Left hindlimb (tissue), 1 donor: ENCODE measurements at places on chromosomes 1 and 21.

DNA sequence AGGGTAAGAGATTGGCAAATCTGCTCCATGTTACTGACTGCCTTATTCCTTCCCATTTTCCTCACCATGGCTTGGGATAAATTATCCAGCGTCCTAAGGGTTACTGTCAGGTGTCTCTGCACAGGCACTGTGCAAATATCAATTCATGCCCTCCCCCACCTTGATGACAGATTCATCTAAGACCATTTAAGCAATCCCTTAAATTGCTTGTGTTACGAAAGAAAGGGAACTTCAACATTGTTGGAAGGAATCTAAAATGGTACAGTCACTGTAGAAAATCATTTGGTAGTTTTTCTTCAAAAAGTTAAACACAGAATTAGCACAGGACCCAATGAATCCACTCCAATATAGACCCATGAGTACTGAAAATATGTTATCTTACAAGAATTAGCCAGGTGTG lies 17.6 kb upstream of the MTARC2 start:
- no peak for DNase-seq

DNA sequence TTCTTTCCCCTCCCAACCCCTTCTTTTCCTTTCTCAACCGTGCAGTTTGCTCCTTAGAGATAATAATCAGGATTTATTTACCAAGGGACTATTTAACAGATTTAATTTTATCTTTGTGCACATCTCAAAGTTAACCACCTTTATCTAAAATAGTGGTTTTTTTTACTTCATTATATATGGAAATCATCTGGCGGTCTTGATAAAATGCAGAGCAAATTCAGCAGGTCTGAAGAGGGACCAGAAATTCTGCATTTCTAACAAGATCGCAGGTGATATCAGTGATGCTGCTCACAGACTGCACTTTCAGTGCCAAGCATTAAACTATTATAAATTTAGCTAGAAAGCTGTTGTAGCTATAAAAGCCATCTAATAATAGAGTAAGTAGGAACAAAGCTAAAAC lies 83.4 kb upstream of the NEGR1 start:
- no peak for DNase-seq

GRCh38 chr1:180119837-180120236 lies 34.8 kb upstream of the QSOX1 start:
- DNase-seq = no peak

DNA sequence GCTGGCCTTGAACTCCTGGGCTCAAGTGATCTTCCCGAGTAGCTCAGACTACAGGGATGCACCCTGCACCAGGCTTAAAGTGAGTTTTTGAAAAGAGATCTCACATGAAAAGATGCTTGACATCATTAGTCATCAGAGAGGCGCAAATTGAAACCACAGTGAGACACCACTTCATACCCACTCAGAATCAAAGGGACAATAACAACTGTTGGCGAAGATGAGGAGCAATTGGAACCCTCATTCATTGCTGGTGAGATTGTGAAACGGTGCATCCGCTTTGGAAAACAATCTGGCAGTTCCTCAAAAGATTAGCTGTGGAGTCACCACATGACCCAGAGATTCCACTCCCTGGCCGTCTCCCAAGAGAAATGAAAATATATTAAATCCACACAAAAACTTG lies 122.3 kb downstream of the PGBD5 start:
- no peak for DNase-seq

GRCh38 chr1:119341372-119341947 lies 27.1 kb upstream of the HAO2 start:
- DNase-seq = no peak

- no peak for DNase-seq
Observed at GRCh38 chr1:192491804-192492554, 83.6 kb upstream of the RGS1 start.

- no peak for DNase-seq
Observed at GRCh38 chr1:156414461-156415064, 45.6 kb downstream of the RHBG start.

- DNase-seq = no peak
Observed at GRCh38 chr1:54124472-54124871, 28.3 kb downstream of the CDCP2 start.

DNA sequence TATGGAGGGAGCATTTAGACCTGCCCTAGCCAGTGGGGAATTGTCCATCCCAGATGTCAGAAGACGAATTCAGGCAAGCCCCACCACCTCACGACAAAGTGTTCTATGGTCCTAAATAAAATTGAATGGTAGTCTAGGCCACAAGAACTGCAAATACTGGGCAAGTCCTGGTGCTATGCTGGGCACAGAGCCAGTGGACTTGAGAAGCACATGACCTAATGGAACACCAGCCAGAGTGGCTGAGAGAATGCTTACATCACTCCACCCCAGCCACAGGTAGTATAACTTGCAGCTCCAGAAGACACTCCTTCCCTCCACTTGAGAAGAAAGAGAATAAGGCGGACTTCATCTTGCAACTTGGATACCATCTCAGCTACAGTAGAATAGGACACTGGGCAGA lies 567.3 kb upstream of the CXADR start:
- no peak for DNase-seq

DNA sequence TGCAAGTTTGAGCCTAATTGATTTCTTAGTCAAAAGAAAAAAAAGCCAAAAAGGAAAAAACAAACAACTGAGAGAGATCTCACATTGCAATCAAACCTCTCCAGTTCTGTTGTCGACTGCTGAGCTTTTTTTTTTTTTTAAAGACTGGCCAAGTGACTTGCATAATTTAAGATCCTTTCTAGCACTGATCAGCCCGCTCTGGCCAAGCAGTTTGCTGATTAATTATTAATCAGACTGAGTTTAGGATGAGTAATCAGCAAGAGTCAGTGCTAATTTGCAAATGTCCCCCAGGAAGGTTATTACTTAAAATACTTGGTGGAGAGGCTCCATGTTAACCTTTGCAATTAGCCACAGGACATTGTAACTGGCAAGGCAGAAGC lies 39.3 kb downstream of the HMGB4 start:
- no peak for DNase-seq

GRCh38 chr1:231527586-231528171 lies 790 bp upstream of the TSNAX start:
- DNase-seq = no peak

- no peak for DNase-seq
Observed at GRCh38 chr1:193539731-193540459, 353.5 kb upstream of the B3GALT2 start.

DNA sequence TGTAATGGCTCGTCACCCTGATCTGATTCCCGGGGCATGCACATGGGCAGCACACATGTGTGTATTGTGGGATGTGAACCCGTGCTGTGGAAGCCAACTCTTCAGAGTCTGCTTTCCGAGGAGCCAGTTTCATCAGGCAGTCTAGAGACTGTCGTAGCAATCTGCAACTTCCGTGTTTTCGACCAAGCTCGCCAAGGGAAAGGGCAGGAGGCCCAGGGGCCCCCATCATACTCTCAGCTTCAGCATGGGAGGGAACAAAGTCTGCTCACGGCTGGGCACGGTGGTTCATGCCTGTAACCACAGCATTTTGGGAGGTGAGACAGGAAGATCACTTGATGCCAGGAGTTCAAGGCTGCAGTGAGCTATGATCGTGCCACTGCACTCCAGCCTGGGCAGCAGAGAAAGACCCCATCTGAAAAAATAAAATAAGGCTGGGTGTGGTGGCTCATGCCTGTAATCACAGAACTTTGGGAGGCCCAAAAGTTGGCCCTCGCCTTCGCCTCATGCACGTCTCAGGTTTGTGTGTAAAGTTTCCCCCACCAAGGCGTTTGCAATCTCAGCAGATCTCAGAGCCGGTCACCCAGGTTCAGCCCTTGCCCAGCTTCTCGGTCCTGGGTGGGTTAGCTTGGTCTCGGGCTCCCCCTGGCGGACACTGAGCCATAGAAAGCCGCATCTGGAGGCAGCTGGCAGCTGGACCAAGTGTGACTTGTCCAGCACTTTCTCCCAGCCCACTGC lies 48.5 kb upstream of the SLC25A33 start:
- DNase-seq = peak; percentile 92

DNA sequence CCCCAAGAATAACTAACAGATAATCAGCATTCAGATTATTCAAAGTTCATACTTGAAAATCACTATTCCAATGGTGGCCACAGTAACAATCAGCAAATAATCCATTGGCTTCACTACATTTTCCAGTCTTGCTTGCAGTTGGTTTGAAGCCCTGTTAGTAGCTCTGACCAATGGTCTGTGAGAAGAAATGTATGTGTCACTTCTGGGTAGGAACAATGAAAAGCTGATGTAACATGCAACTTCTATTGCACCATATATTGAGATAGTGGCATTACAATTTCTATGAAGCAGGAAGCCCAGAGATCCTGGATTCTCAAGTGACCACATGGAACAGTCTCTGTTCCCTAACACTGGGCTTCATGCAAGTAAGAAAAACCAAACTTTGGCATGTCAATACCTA lies 250.9 kb upstream of the DAB1 start:
- no peak for DNase-seq

DNA sequence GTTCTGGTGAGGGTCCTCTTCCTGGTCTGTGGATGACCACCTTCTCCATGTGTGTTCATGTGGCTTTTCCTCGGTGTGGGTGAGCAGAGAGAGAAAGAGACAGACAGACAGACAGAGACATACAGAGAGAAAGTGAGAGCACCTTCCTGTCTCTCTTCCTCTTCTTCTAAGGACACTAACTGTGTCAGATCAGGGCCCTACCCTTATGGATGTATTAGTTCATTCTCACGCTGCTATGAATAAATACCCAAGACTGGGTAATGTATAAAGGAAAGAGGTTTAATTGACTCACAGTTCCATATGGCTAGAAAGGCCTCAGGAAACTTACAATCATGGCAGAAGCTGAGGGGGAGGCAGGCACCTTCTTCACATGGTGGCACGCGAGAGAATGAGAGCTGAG lies 131.5 kb upstream of the ZNF648 start:
- no peak for DNase-seq

DNA sequence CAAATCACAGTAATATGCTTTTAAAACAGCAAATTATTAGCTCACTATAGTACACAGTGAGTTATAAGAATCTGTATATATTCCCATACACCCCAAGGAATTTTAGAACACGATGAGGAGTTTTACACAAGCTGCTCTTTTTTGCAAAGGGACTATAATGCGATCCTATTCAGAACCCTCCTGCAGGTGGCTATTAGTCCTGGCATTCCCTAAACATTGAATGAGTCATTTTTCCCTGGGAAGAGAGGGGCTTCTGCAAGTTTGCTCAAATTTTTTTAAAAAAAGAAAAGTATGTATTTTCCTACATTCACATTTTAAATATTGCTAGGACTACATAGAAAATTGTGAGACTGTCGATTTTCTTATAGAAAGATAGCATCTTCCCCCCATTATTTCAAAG lies 106.3 kb downstream of the COL11A1 start:
- no peak for DNase-seq

DNA sequence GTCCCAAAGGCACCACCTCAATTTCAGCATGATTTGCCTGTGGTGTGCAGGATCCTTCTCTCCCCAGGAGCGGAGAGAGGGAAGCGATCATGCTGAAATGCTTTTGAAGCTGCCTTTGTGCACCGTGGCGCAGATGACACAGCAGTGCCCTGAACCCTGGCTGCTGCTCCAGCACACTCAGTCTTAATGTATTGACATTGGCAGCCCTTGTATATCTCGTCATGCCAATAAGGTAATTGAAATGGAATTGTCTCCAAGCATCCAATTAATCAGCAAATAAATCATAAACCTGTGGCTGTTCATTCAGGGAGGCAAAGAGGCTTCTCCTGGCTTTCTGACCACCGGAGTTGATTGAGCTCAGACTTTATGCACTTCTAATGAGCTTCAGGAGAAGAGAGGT lies 139.8 kb downstream of the KAZN start:
- no peak for DNase-seq

- no peak for DNase-seq
Observed at GRCh38 chr1:100506217-100506616, 31.7 kb upstream of the GPR88 start.

GRCh38 chr1:6012529-6013318 lies 20.5 kb upstream of the NPHP4 start:
- DNase-seq = no peak

DNA sequence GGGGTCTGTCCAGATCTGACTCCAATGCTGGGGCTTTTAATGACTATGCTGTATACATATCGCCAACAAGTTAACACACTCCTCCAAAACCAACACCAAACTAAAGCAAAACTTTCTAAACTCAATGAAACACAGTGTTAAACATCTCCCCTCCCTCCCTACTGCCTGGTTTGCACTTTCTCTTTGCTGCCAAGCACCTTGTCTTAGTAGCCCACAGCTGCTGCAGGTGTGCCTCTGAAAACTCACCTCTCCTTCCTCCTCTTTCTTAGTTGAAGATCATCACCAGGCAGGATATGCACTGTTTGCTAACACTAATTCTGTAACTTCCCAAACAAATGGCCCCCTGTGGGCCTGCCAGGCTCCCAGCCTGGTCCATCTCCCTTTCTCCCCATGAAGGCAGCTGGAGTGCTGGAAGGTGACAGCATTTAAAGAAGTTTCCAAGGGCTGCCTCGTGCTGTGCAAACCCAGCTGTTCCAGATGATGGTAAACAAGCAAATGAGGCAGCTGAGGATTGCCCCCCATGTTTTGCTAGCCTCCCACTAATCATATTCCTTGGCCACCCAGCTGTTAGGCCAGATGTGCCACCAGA lies 213.7 kb downstream of the ASTN1 start:
- DNase-seq = no peak

DNA sequence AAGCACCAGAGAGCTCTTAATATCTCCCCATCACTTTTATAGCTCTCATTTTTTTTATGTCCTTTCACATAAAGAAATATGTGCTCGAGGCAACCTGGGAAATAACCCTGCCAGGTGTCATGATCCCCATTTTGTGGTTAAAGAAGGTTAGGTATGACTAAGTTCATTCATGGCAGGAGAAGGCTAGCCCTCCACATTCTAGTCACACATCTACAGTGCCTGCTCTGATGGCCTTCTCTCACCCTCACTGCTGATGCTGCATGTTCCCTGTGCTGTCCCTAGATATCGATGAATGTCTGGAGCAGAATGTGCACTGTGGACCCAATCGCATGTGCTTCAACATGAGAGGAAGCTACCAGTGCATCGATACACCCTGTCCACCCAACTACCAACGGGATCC lies 187.5 kb downstream of the TPR start:
- no peak for DNase-seq
